ENCODE measurements at places on chromosomes 4 and X.

DNA sequence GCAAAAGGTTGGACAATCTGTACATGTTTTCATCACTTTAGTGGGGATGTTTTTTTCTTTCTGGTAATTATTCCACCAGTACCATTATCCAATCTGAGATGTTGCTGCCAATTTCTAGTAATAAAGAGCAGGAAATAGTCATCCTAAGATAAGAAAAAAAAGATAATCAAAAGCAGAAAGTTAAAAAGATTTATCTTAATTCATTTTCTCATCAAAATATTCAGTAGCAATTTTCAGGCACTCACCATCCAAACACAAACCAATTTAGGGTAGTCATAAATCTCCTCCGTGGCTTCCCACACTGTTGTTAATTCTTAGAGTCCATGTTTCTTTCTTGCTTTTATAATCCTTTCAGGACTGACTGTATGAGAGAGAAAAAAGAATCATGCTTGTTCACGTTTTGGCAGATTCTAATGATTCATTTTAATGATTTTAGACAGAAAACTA is 263.7 kb upstream of the UGT8 start:
- no peak for DNase-seq

DNA sequence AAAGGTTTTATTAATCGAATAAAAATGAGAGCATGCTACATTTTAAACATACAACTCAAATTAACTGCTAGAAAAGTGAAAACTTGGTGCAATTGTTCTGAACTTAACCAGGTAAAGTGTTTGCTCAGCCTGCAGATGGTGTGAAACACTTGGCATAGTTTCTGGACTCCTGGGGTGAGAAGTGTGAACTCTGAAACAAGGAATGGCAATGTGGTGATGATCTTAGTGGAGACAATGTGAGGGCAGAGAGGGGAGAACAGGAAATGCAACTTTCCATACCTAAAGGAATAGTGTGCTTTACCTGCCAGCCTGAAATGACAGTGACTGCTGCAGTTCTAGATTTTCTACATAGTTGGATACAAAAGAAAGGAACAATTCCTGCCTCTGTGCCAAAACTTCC is 57.4 kb downstream of the CCSER1 start:
- no peak for DNase-seq

DNA sequence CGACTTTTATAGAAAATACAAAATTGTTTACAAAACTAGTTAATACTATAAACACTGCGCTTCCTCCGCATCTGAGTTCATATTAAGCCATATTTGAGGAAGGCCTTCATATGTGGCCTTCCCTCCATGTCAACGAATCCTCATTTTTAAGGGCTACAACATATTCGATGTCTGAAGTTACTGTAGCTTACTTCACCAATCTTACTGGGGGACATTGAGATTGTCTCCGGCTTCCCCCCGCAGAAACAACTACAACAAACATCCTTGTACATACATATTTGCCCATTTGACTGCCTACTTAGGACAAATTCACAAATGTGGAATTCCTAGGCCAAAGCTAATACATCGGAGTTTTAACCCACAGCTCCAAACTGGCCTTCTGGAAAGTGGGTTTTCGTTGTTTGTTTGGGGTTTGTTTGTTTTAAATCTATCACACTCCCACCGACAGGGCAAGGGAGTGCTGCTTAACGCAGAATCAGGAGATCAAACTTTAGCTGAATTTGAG is 581 bp upstream of the FAM114A1 start:
- DNase-seq: no peak

- DNase-seq: no peak
These were observed 14.4 kb upstream of the ASMTL start for GRCh38 chrX:1466971-1467561.

DNA sequence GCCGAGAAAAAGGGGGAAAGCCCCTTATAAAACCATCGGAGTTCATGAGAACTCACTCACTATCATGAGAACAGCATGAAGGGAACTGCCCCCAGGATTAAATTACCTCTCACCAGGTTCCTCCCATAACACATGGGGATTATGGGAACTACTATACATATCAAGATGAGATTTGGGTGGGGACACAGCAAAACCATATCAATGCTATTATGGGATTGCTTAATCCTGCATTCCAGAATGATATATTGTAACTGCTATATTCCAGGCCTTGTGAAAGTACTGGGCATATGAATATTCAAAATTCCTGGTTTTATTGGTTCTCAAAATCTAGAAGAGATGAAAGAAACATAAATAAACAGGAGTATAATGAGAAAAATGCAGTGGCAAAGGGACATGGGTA is 29.3 kb downstream of the NPY1R start:
- DNase-seq: no peak

DNA sequence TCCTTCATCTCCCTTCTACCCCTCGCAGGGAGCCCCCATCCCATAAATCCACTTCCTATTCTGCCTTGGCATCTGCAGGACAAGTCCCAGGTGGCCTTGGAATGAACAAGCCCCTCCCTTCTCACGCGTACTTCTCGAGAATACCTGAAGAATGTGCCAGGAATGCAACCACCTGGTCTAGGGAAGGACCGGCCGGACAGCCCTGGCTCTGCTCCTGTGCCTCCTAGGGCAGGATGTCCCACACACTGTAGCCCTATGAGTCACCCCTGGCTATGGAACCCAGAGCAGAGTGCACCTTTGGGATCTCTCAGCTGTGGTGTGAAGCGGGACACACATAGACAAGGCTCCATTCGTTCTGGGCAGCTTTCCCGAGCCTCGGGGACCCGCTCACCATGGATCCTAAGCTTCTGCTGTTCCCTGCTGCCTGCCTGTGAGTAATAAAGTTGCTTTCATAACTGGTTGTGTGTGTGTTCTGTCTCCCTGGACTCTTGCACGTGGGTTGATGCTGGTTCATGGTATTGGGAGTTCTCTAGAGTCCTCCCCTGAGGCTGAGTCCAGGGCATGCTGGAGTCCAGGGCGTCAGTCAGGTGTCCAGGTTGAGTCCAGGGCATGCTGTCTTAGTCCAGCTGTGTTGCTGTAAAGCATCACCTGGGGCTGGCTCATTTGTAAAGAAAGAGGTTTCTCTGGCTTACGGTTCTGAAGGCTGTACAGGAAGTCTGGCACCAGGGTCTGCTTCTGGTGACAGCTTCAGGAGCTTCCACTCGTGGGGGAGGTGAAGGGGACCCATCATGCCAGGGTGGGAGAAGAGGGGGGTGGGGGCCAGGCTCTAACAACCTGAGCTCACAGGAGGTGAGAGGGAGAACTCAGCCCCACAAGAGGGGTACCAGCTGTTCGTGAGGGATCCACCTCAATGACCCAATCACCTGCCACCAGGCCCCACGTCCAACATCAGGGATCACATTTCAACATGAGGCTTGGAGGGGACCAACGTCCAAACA is 7.4 kb upstream of the PDE6B start:
- no peak for DNase-seq

DNA sequence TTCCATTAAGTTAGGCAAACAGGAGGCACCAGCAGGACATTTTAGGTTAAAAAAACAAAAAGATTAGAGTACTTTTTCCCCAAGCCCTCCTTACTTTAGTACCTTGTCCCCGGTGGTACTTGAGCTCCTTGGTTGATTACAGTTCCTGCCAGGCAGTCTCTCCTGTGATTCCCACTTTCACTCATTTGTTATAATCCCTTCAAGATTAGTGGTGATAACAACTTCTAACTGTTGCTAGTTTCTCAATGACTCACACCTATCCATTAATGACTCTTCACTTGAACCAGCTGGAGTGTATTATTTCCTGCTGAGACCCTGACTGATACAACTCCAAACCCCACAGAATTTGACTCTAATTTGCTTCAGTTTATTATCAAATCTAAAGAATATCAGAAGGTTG is 765.0 kb upstream of the DIAPH2 start:
- no peak for DNase-seq

GRCh38 chrX:21757960-21758359 is at the start of gene SMPX:
Gene SMPX, minus strand, starts transcription at chrX:21758116. Its CDS starts 3,826 bp downstream, at chrX:21754290.
- no peak for DNase-seq

DNA sequence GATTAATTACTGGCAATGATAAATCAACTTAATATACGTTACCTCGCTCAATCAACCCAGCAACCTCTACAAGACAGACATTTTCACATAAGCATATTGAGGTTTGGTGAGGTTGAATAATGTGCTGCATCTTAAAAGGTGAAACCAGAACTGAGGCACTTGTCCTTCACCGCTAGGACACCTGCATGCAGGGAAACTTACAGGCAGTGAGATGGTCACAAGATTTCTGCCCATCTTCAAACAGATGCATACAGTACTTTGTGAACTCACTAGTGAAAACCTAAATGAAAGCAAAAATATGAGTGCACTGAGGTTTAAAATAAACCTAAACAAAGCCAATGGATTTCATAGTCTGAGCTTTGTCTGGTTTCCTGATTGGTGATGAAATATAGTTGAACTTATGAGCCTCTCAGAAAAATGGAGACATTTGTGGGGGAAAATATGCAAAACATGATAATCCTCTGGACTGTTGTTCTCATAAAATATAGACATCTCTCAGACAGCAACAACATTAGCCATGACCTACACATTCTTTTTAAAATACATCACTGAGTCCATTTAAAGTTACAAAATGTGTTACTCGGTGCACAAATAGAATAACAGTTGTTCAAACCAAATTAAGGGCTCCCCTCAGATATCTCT is 20.9 kb upstream of the PRSS12 start:
- DNase-seq: no peak

DNA sequence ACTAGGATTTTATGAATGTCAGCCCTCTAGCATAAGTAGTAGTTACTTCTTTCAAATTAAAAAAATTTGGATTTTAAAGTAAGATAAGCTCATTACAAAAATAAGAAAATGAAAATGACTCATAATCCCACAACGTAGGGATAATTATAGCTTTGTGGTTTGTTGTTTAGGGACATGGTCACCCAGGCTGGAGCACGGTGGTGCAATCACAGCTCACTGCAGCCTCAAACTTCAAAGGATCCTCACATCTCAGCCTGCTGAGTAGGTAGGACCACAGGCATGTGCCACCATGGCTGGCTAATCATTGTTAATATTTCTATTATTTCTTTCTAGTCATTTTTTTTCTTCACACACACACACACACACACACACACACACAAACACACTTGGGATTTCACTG is 57.6 kb downstream of the PLAC1 start:
- no peak for DNase-seq
